ENCODE measurements at places on chromosomes 13 and 19.

DNA sequence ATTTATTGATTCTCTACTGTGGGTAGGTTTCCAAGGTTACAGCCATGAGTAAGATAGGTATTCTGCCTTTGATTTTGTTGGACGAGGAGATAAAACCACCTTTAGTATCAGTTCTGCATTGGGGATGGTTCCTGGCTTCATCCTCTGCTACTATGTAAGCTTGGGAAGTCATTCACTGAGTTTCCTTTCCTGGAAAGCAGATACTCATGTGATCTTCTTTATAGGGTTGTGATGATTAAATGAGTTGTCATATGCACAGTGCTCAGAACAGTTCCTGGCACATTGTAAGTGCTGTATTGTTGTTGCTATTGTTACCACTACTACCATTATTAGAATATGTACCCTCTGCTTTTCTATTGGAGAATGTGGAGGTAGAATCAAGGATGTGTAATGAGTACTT lies 13.1 kb upstream of the WTIP start:
- DNase-seq = no peak

GRCh38 chr13:49113526-49114286 lies 106.4 kb upstream of the MLNR start:
- no peak for DNase-seq

- DNase-seq = no peak
These were observed 43.5 kb upstream of the SHISA2 start for GRCh38 chr13:26095338-26095737.

DNA sequence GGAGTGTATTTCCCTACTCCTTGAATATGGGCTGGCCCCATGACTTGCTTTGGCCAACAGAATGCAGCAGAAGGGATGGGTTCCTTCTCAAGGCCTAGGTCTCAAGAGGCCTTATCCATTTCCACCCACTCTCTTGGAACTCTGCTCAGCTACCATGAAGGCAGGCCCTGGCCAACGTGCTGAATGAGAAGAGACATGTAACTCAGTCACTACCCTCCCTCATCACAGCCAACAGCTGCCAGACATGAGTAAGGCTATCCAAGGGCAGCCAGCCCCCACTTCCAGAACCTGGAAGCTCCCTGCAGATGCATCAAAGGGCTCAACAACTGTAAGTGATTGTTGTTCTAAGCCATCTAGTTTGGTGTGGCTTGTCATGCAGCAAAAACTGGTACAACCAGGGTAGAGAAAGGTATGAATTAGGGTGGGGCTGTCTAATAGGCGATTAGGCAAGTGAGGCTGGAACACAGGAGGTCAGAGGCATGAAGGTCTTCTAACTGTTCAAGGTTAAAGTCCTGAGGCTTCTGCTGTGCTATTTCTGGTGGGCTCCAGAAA lies 1.4 kb upstream of the RASL11A start:
- no peak for DNase-seq

DNA sequence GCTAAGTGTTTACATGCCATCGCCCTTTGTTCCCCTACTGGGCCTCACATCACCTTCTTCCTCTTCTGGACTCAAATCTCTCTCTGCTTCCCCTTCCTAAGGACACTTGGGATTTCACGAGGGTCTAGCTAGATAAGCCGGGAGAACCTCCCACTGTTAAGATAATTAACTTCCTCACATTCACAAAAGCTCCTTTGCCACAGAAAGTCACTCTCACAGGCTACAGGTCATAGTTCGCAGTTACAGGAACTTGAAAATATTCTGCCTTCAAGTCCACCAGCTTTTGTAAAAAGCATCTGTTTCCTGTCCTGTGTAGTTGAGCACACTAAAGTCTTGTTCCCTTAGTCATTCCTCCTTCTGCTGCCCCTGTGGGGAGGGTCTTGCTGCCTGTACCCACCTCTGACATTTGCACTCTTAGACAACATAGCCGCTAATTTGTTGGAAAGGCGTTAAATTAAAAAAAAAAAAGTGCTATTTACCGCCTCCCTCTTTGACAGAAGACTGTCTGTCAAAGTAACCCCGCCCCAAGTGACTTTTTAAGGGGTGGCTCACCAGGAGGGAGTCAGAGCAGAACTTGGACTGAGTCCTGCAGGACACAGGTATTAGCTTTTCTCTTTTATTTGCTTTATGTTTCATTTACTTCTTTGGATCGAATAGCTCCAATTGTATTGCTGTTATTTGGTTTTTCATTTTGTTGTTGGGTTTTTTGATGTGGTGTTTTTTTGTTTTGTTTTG lies 26.8 kb upstream of the CEACAM21 start:
- no peak for DNase-seq

DNA sequence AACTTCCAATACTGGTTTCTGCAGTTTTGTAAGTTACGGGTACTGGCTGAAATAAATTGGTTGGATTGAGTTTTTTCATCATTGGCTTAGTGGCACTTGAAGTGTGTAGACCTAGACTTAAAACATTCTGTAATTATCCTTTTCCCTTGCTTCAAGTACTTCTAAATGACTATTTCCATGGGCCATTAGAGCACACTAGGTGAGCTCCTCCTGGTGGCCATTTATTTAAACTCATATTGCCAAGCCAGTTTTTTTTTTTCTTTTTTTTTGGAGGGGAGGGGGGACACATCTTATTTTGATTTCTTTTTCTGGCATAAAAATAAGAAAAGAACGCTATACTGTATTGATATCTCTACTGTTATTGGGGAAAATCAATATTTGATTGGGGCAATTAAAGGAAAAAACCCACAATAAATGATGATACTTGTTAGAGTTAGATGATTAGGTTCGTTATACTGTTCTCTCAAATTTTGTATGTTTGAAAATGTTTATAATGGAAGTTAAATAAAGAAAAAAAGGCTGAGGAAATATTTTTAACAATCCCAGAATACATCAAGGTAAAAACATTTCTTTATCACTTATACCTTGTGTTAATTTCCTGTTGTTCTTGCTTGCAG lies 82.9 kb downstream of the PDS5B start:
- DNase-seq = no peak

DNA sequence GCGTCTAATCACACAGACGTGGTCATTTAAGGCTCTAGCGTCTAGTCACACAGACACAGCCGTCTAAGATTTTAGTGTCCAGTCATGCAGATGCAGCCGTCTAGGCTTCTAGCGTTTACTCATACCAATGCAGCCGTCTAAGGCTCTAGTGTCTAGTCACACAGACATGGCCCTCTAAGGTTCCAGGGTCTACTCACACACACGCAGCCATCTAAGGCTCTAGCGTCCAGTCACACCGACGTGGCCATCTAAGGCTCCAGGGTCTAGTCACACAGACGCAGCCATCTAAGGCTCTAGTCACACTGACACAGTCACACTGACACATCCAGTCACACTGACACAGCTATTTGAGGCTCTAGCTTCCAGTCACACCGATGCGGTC lies 55.7 kb downstream of the KLF2 start:
- DNase-seq = no peak

GRCh38 chr13:60509601-60510386 lies 112.8 kb downstream of the TDRD3 start:
- DNase-seq = no peak

- no peak for DNase-seq
These were observed 43.5 kb upstream of the TSC22D1 start for GRCh38 chr13:44619651-44620050.

GRCh38 chr13:36925603-36926002 lies 5.6 kb upstream of the SMAD9 start:
- no peak for DNase-seq

DNA sequence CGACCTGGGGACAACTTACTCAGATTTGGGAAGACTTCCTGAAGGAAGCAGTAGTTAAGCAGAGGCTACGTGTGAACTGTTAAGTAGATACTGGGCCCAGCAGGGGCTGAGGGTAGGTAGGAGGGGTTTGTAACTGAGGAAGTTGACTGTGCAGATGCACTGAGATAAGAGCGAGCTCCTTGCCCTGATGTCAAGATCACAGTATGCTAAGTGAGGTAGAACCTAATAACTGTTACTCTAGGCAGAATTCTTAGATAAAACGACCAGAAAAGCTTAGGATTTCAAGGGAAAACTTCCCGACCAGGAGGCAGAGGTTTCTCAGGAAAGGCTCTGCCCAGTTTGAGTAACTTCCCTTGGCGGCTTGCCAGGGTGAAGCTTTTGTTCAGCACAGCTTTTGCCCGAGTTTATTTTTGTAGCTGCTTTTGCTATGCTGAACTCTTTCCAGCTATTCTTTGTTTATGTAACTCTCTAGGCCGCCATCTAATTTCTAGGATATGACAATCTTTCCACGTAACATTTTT lies 632.1 kb downstream of the DIAPH3 start:
- peak; percentile 8 for DNase-seq

- DNase-seq = no peak
These were observed at the start of gene MATK for GRCh38 chr19:3785938-3786824. TSS of gene MATK (minus strand) at chr19:3786381. CDS start at chr19:3785135, 1,246 bp downstream.

DNA sequence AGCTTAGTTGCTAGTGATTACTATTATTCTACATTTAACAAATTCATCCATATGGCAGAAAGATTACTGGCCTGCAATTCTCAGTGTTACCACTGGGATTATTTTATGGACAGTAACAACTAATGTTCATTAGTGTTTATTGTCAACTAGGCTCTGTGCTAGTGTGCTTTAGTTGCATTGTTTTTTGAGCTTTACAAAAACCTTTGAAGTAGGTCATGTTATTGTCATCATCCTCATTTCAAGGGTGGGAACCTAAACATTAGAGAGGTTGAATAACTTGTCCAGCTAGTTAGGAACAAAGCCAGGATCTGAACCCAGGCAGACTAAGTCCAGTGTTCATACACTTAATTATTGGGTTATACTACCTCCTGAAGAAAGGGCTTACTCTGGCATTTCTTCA lies 27.8 kb upstream of the TDRD3 start:
- no peak for DNase-seq

GRCh38 chr19:42048992-42049391 lies 21.0 kb downstream of the GRIK5 start:
- DNase-seq = no peak

- DNase-seq = no peak
These were observed 546 bp upstream of the ZNF546 start for GRCh38 chr19:39996218-39996810.

DNA sequence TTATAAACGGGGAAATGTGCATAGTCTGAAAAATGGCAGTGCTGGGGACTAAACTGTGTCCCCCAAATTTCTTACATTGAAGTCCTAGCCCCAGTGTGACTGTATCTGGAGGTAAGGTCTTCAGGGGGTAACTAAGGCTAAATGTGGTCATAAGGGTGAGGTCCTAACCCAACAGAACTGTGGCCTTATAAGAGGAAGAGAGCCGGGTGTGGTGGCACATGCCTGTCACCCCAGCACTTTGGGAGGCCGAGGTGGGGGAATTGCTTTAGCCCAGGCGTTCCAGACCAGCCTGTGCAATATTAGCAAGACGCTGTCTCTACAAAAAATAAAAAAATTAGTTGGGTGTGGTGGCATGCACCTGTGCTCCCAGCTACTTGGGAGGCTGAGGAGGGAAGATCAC lies 17.8 kb downstream of the PROZ start:
- no peak for DNase-seq

DNA sequence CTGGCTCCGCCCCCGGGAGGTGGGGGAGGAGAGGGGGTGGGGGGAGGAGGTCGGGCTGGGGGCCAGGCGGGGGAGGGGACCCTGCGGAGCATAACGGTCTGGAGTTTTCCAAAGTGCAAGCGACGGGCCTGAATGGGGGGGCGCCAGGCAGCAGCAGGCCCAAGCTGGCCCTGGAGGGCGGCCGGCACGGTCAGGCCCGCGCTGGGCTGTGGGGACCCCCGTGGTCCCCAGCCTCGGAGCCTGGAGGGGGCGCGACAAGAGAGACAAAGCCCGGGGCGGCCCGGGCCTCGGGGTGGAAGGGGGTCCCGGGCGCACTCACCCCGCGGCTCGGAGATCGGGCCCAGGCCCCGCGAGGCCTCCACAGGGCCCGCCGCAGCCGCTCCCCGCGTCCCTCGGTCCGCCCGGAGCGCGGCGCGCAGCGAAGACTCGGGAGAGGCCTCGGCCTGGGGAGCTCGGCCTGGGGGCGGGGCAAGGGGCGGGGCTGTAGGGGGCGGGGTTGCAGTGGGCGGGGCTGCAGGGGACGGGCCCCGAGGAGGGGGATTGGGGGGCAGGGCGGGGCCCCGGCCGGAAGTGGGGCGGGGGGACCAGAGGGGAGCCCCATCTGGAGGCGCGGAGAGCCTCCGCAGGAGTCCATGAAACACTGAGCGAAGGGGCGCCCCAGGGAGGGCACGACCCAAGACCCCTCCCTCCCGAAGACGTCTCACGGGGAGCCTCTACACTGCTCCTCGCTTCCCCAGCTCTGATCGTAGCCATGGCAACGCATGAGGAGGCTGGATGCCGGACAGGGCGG lies 47.6 kb downstream of the PTPRS start:
- DNase-seq = no peak
